Mucosa of descending colon (tissue), 3 donors: ENCODE measurements at places on chromosomes 5 and 9. TPM values are rescaled to one million over a fixed set of nuclear protein-coding genes. Genes with fewer than 3 reads are reported as not detected.

DNA sequence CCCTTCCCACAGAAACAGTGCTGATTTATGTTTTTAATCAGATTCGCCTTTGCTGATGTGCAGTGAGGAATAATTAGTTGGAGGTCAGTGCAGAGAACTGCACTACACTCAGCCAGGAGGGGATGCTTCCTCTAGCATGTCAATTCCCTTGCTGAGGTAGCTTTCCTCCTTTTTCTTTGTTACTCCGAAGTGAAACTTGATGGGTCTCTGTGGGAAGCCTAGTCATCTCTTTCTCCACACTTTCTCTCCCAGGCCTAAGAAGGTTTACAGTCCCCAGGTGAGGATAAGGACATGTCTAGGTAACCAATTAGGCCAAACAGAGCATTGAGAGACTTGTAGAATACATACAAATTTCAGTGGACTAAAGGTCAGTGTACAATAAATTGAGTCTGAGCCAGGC is 461.8 kb downstream of the KIF4B start:
- no peak for DNase-seq

DNA sequence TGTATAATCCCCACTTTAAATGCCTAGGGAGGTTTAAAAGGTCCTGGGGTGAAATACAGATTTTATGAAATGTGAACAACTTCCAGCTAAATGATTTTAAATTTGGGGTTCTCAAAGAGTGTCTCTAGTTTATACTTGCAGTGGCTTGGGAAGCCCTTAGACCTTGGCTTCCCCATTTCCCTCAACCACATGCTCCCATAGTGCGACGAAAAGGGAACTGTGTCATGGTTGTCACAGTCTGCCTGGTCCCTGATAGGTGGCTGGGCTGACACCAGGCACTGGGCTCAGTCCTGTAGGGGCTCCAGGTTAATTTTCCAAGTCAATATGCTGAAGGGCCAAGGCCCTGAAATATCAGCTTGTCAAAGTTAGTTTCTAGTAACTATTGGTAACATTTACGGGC is 10.4 kb upstream of the CXCL14 start:
- DNase-seq: no peak

Gene GAPVD1
- 41.4 TPM for total RNA-seq

Gene PCDHGA10
- total RNA-seq: 4.7 TPM

Gene OR5C1
- total RNA-seq: not detected

Gene TRIO
- total RNA-seq: 164 TPM

- no peak for DNase-seq
These were observed 78.0 kb downstream of the ARHGAP26 start for GRCh38 chr5:142847898-142848790.

Gene HEMGN
- total RNA-seq: not detected

Gene ADAMTS16
- 0.35 TPM for total RNA-seq

Gene FGF10
- 12.7 TPM for total RNA-seq

Gene PCDHGA9
- 2.6 TPM for total RNA-seq

DNA sequence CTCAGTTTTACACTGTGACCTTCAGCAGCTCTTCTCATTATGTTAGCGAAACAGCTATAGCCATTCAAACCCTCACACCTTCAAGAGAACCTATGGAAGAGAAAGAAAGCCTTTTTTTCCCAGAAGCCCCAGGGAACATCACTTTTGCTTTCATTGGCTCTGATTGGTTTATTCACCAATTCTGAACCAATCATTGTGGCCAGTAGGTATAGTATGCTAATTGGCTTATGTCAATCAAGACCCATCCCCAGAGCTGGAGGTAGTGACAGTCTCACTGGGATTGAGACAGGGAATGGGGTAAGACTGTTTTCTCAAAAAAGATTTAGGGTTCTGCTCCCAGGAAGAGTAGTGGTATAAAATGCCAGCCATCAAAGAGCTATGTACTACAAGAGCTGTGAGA is 74.1 kb upstream of the FSD1L start:
- no peak for DNase-seq

DNA sequence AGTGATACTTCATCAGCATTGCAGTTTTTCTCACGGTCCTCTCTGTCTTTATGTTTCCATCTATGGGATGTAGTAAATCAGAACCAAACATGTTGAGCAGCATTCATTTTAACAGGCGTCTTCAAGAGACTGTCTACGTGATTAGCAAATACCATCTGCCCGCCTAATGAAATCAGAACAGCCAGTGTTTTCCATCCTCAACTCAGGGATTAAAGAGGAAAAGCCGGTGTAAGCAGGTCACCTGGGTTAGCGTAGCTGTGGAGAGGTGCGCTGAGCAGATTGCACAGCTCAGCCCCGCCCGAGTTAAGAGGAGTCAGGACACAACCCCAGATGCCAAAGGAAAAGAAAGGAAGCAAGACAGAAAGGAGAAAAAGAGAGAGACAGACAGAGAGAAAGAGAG is 54.3 kb upstream of the ANKRD33B start:
- no peak for DNase-seq

Gene ITK
- 2.6 TPM for total RNA-seq
